ENCODE measurements at places on chromosomes 6 and 20.

GRCh38 chr6:83378621-83379388, 52.0 kb downstream of the ME1 start:
- peak; percentile 78 for DNase-seq

- peak; percentile 82 for DNase-seq
Measured at GRCh38 chr6:143575440-143575839, 63.9 kb upstream of the FUCA2 start.

- no peak for DNase-seq
Measured at GRCh38 chr6:317060-317447, 24.8 kb downstream of the DUSP22 start.

DNA sequence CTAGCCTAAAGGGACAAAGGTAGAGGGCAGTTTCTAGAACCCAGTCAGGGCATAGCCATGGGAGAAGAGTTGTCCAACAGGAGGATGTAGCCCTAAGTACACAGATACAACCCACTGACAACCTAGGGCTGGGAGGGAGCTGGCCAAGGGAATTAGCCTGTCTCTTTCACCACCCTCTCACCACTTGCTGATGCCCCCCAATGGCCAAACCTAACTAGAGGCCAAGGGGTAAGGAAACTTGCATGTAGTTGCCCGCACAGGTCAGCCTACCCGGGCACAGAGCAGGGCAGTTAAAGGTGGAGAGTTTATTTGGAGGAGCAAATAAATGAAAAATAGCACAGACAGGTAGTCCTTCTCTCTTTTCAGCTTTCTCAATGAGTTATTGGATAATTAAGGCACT, 143.3 kb downstream of the LRFN2 start:
- DNase-seq, result no peak

- DNase-seq, result no peak
Measured at GRCh38 chr20:64233725-64234124, 21.8 kb upstream of the PCMTD2 start.

DNA sequence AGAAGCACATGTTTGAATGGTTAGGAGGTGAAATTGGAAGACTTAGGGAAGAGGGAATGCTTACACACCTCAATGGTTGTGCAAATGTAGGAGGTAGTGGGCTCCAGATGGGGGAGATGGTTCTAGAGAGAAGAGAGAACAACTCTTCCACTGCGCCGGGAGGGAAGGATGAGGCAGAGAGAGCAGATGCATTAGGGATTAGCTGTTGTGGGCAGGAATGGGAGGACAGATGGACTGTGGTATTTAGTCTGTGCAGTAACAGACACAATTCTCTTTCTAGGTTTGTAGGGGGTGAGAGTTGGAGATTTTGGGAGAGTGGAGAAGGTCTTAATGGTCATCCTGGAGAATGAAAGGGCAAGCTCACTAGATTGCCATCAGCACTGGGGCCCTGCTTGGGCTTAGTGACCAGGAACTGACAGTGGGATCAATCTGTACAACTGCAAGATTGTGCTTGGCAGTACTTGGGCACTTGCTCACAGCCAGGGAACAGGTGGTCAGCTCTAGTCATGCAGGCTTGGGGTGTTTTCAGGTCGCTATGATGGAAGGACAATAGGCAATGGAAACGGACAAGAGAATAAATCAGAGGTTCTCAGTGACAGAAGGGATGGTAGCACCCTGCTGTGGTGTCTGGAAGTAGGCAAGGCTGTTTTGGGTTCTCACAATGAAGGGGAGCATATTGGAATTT, 182.0 kb upstream of the MYLIP start:
- DNase-seq, result no peak

DNA sequence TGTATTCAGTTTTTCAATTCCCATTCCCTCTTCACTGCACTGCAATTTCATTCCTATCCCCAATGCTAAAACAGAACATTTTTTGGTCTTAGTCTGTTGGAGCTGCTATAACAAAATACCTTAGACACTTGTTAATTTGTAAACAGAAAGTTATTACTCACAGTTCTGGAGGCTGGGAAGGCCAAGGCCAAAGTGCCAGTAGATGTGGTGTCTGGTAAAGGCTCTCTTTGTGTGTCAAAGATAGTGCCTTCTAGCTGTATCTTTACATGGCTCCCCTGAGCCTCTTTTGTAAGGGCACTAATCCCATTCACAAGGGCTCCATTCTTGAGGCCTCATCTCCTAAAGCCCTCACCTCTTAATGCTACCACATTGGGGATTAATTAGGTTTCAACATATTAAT, 40.0 kb downstream of the PHIP start:
- DNase-seq, result no peak

GRCh38 chr6:151324488-151324825, 66.9 kb downstream of the ZBTB2 start:
- no peak for DNase-seq

- DNase-seq, result peak; percentile 76
Measured at GRCh38 chr20:36098364-36098763, 56.2 kb upstream of the EPB41L1 start.

DNA sequence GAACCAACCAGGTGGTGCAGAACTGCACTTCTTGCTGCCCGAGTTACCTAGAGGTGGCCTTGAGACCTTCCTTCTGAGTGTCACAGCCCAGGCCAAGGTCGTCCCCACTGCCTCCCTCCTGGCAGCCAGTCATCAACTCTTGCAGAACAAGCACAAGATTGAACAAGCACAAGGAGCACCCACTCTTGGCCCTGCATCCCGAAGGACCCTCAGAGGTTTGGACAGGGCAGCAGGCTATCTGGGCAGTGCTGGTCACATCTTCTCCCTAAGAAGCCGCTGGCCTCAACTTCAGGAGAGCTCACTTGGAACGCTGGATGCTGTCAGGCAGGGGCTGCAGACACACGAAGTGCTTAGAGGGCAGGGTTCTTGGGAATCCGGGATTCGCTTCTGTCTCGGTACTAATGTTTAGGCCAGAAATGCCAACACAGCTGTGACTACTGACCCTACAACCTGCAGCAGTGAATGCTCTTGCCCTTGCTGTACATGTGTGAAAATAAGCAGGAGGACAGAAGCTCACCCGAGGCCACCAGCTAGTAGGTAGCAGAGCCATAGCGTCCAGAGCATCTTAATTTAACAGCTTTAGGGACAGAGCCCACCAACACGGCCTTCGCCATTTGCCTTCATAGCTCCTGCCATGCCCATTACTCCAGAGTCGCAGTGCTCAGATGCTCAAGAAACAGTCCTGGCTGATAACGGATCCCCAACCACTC, 4.0 kb upstream of the ACSS1 start:
- no peak for DNase-seq

DNA sequence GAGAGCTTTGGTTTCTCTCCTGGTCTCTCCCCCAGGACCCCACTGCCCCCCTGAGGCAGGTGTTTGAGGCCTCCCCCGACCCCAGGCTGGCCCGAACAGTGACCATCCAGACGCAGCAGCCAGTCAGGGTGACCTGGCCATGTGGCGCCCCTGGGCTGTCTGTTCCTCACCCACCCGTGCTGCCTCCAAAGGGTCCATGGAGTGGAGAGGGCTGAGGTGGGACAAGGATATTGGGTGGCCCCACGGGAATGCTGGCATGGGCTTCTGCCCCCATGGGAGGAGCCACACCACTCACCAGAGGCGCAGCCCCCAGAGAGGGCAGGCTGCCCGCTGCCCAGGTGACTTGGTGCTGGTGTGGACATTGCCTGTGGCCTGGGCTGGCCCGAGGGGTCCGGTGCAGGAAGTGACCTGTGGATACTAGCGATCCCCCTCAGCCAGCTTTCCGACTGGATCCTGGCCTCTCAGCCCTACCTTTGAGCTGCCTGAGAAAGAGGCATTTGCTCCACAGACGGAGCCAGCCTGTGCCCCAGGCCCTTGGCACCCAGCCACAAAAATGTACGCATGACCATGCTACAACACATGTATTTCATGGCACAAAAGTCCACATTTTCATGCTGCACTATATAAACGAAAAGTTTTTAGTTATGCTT, 50.8 kb downstream of the BCAS4 start:
- DNase-seq, result no peak

GRCh38 chr20:24658920-24659660, 189.7 kb downstream of the SYNDIG1 start:
- no peak for DNase-seq

- DNase-seq, result peak; percentile 66
Measured at GRCh38 chr6:75334266-75335040, 49.9 kb upstream of the TMEM30A start.

DNA sequence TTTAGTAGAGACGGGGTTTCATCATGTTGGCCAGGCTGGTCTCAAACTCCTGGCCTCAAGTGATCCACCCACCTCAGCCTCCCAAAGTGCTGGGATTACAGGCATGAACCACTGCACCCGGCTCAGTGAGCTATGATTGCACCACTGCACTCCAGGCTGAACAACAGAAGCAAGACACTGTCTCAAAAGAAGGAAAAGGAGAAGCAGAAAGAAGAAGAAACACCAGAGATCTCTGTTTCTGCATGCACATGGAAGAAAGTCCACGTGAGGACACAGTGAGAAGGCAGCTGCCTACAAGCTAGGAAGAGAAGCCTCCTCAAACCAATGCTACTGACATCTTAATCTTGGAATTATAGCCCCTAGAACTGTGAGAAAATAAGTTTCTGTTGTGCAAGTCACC, 16.0 kb downstream of the ECT2L start:
- DNase-seq, result peak; percentile 6

GRCh38 chr20:58091810-58092209, 136.6 kb downstream of the ANKRD60 start:
- DNase-seq, result no peak

DNA sequence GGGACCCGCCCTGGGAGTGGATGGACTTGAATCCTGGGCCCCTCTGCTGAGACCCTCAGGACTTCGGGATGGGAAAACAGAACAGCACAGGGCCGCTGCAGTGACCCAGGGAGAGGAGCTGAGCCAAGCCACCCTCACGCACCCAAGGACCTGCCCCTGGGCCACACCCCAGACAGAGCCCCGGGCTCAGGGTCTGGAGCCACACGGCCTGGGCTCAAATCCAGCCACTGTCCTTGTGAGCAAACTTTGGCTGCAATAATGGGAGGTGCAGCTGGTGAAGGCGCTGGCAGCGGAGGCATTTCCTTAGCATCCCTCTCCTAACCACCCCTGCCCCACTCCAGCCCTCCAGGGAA, 207.7 kb downstream of the PREX1 start:
- no peak for DNase-seq

DNA sequence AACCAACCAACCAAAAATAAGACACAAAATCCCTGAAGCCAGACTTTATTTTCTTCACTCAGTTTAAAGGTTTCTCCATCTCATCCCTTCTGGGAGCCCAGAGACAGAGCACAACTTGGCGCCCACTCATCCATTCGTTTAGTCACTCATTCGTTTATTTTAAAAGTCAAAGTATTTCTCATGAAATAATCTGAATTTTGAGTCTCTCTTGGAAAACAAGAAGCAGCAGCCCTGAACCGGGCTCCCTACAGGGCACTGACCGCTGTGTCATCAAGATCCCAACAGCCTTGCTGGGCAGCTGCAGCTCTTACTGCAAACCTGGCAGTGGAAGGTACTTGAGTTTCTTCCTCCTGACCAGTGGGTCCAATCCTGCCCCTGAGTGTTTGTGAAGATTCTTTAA, 171.6 kb downstream of the THBS2 start:
- DNase-seq, result peak; percentile 22

GRCh38 chr6:53581173-53581773, 36.4 kb upstream of the GCLC start:
- DNase-seq, result peak; percentile 65

DNA sequence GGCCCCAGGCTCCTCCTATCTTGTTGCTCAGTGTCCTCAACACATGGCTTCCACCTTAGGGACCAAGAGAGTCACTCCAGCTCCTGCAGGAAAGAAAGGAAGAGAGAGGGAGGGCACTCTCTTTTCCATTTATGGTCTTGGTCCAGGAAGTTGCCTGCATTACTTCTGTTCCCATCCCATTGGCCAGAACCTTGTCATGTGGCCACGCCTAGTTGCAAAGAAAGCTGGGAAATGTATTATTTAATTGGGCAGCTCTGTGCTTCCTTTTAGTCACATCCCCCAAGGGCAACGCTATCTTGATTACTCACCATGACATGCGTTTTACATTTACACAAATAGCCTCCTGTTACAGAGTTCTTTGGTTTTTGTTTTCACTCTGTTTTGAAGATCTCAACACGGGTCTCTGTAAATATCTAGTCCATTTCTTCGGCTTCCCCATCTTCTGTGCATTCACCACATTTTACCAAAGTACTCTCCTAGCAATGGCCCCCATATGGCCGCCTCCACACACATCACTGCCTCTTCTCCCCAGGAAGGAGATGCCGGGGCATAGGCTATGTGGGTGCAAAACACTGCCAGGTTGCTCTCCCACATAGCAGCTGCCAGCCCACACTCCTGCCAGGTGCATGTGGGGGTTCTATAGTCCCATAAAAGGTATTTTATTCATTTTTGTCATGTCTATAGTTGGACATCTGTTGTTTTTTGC, 35.7 kb upstream of the ZMYND8 start:
- peak; percentile 99 for DNase-seq

DNA sequence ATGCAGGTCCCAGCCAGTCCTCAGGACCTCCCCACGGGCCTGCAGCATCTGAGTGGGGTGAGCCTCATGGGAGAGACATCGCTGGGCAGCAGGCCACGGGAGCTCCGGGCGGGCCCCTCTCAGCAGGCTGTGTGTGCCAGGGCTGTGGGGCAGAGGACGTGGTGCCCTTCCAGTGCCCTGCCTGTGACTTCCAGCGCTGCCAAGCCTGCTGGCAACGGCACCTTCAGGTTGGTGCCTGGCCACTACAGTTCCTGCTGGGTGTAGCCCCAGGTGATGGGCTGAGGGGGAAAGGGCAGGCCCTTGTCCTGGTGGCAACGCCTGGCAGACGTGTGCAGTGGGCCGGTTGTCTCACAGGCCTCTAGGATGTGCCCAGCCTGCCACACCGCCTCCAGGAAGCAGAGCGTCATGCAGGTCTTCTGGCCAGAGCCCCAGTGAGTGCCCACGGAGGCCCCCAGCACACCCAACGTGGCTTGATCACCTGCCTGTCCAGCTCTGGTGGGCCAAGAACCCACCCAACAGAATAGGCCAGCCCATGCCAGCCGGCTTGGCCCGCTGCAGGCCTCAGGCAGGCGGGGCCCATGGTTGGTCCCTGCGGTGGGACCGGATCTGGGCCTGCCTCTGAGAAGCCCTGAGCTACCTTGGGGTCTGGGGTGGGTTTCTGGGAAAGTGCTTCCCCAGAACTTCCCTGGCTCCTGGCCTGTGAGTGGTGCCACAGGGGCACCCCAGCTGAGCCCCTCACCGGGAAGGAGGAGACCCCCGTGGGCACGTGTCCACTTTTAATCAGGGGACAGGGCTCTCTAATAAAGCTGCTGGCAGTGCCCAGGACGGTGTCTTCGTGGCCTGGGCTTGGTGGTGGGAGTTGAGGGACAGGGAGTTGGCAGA, 787 bp upstream of the TNFRSF6B start:
- no peak for DNase-seq

GRCh38 chr6:13435477-13436246, 51.7 kb downstream of the GFOD1 start:
- DNase-seq, result no peak
